Midbrain (tissue), 1 donor: ENCODE measurements at places on chromosomes 6 and 20.

- DNase-seq, result no peak
Measured at GRCh38 chr20:34774449-34774848, 51.0 kb downstream of the NCOA6 start.

DNA sequence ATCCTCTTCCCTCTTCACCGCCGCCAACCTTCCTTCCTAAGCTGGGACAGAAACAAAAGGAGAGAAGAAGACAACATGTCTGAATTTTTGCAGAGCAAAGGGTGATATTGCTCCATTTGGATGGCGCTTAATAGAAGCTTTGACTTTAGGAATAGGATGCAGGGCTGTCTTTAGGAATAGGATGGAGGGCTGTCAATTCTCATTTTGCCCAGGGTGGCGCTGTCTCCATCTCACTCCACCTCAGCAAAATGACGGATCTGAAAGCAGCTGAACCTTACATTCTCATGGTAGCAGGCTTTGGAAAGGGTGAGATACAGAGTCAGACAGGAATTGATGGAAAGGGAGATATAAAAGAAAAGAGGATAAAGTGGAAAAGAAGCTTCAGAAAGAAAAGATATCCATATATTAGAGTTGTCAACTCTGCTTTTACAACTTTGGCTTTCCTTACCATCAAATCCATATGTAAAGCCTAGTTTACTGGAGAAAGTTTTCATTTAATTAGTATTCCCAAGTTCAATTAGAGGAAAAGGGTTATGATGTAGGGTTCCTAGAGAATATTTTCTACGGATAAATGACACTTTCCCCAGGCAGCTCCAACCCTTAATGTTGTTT, 2.4 kb downstream of the MTCL3 start:
- DNase-seq, result peak; percentile 81

DNA sequence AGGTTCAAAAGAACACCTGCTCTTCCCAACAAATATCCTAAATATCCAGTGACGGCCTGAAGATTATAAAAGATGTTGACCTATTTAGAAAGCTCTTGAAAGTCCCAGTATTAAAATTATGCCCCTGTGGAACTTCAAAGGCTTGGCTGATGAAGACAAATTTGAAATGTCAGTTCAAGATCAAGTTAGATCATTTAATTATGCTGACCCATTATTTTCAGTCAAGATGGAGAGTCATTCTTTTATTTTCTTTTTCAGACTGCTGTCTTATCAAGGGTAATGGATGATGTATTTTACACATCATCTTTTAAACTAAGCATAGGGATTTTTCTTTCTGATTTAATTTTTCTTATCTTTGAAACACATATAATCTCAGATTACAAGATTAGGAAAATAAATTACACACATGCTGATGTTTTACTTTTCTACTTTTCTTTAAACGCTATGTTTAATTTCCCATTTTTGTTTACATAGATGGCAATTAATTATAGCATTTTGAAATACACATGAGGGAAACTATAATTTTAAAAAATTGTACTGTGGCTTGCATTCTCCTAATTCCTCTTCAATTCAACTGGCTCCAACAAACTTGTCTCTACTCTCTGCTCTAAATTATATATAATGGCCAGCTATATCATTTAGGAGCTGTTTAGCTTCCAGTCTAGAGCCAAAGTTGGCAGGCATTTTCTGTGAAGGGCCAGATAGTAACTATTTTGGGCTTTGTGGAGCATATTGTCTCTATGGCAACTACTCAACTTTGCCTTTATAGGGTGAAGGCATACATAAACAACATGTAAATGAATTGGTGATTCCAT, 123.7 kb downstream of the RCAN2 start:
- no peak for DNase-seq

GRCh38 chr6:4940416-4940815, 63.4 kb downstream of the RPP40 start:
- DNase-seq, result no peak
